Astrocyte (in vitro differentiated cells and primary cell): ENCODE measurements at places on chromosomes 4 and X.

DNA sequence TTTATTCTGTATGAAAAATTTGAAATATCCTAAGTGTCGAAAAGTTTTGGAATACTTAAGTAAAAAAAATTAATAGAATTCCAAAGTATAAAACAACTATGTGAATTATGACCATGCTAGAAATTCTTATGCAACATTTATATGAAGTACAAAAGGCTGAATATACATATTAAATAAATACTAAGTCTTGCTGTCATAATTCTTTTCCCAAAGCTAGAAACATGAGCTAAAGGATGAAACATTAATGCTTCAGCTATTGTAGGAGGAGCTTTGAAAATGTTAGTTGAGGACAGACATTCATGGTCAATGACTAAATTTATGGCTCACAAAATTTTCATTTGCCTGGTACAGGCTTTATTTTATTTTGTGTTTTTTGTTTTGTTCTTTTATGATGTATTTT is 207.3 kb downstream of the GABRB1 start:
- no peak overlapping the region for H3K27ac ChIP-seq
- H3K36me3 ChIP-seq = no peaks in the 10 kb centered on the region
- no peaks in the 10 kb centered on the region for H3K27me3 ChIP-seq
- H3K4me3 ChIP-seq = no peak overlapping the region

DNA sequence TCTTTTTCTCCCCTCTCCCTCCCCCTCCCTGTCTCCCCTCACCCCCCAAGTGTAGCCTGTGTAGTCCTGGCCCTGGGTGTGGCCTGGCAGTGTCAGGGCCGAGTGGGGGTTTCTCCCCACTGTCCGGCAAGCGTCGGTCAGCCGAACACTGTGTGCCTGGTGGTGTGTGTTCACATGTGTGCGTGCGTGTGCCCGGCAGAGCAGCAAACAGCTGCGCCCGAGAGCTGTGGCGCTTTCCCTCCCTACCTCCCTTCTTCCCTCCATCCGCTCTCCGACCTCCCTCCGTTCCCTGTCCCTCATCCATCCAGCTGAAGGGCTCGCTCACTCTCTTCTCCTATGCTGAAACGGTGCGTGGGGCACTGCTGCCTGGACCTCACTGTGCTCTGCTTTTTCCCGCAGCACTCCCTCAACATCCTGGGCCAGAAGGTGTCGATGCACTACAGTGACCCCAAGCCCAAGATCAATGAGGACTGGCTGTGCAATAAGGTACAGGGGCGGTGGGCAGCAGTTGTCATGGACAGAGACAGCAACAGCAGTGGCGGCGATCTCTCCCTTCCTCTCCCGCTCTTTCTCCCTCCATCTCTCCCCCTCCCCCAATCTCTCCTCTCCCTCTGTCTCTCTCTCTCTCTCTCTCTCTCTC is 17.4 kb upstream of the UBA1 start:
- no peak for DNase-seq
- no peaks in the 10 kb centered on the region for H3K4me1 ChIP-seq
- H3K27ac ChIP-seq = no peak overlapping the region
- peaks cover 6% of the 10 kb centered on the region for H3K36me3 ChIP-seq

- H3K36me3 ChIP-seq = no peaks in the 10 kb centered on the region
- no peak overlapping the region for H3K27ac ChIP-seq
- no peaks in the 10 kb centered on the region for H3K27me3 ChIP-seq
- H3K4me1 ChIP-seq = no peaks in the 10 kb centered on the region
- no peak overlapping the region for H3K4me3 ChIP-seq
- DNase-seq = no peak
Observed at GRCh38 chr4:141972950-141973349, 336.6 kb downstream of the IL15 start.

DNA sequence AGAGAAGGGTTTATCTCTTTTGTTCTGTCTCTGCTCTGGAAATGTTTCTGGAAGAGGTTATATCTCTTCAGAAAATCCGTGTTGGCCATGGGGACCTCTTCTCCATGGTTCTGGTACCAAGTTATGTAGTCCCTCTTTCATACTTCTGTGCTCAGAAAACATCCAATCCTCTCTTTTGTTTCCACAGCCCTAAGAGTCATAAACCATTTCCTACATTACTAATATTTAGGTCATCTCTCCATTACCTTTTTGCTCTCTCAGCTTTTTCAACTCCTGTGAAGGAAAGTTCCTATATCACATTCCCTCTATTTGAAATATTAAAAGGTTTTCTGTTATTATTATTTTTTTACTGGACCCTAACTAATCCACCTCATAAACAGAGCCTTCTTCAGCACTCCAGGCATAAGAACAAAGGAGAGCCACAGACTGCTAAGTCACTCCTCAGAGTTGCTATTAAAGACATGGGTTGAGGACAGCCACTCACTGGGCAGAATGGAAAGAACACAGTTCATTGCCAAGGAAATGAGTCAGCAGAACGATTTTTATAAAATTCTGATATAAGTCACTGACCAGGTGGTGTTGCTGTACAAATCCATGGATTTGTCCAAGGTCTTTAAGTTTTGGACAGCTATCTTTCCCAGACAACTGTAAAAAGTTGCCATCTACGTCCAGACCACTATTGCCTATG is 122.4 kb upstream of the NPY2R start:
- no peaks in the 10 kb centered on the region for H3K4me1 ChIP-seq
- H3K36me3 ChIP-seq = no peaks in the 10 kb centered on the region
- peak; percentile 36 for DNase-seq
- H3K27ac ChIP-seq = no peak overlapping the region
- H3K27me3 ChIP-seq = no peaks in the 10 kb centered on the region
- no peak overlapping the region for H3K4me3 ChIP-seq

GRCh38 chrX:42276982-42277690 is 353.8 kb upstream of the CASK start:
- no peaks in the 10 kb centered on the region for H3K27me3 ChIP-seq
- DNase-seq = no peak
- no peaks in the 10 kb centered on the region for H3K36me3 ChIP-seq
- H3K27ac ChIP-seq = no peak overlapping the region
- H3K4me1 ChIP-seq = no peaks in the 10 kb centered on the region

DNA sequence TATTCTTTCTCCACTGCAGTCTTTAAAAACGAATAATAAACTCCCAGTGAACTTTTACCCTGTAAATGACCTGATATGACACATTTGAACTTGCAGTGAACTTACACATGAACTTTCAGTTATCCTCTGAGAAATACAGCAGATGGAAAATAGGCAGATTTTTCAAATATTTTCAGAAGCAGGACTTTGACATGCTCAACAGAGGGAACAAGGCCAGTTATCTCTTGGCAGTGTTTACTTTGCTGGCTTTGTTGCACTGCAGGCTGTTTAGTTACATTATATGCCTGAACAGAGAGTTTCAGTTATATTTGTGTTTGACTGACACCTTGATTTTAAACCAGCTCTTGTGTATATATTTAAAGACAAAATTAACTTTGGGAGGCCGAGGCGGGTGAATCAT is 47.6 kb upstream of the FGG start:
- no peak overlapping the region for H3K27ac ChIP-seq
- no peak overlapping the region for H3K4me3 ChIP-seq
- H3K27me3 ChIP-seq = no peaks in the 10 kb centered on the region
- H3K36me3 ChIP-seq = no peaks in the 10 kb centered on the region
- DNase-seq = peak; percentile 23

DNA sequence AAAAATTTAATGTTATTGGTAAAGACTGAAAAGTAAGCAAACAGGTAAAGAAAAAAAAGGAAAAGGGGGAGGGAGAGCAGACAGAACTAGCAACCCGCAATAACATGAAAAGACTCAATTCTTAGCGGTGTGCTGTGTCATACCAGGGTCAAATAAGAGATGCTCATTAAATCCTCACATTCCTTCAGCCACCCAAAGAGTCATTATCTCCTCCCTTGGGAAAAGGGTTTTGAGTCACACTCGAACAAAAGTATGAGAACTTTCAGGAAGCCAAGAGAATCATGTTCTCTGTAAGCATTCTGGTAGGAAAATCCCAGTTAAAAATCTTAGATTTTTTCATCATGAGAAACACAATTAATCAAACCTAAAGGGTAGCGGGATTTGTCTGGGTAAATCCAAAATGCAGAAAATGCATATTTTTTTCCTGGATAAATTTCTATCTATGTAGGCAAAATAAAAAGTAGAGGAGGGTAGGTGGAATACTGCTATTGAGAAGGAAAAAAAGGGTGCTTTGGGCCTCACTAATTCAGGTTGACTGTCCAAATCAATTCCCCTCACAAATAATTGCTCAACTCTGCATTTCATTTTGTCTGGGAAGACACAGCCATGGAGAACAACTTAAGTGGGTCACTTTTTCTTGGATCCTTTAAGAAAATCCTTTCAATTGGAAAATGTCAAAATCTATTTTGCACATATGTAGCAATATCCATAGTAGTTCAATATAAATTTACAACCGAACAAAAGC is 23.2 kb downstream of the TNIP3 start:
- peak; percentile 95 for DNase-seq
- peak overlapping the region; percentile 84 for H3K27ac ChIP-seq
- no peak overlapping the region for H3K4me3 ChIP-seq

DNA sequence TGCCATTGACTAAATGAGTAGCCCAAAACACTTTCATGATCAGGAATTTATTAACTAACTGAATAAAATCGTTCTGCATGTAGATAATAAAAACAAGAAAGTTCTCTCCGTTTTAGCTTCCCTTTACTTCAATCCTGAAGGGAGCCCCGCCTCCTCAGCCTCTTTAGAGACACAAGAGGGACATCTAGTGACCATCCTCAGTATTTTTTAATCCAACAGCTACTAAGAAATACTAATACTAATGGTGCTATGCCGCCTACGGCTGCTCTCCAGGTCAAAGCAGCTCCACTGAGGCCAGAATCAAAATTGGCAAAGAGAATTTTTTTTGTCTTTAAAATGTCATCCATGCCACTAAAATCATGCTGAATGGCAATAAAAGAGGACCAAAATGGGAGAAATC is 3.2 kb upstream of the PCDH19 start:
- H3K4me3 ChIP-seq = no peak overlapping the region
- H3K36me3 ChIP-seq = no peaks in the 10 kb centered on the region
- peaks cover 17% of the 10 kb centered on the region for H3K27me3 ChIP-seq
- no peaks in the 10 kb centered on the region for H3K4me1 ChIP-seq

DNA sequence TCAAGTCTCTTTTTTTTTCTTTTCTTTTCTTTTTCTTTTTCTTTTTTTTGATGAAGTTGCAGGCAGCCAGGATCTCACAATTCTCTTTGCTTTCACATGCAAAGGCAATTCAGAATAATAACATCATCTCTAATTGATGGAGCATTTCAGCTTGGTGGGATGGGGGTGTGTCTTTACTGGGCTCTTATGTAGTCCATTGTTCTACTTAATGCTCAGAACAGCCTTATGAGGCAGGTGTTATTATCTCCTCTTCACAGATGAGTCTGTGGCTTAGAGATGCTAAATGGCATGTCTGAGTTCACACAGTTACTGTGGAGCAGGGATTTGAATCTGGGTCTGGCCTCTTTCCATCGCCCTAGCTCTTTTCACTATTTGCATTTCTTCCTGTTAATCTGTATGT is 70.2 kb downstream of the TRPC5 start:
- no peak overlapping the region for H3K4me3 ChIP-seq
- H3K36me3 ChIP-seq = no peaks in the 10 kb centered on the region
- H3K27me3 ChIP-seq = no peaks in the 10 kb centered on the region
- DNase-seq = no peak
- H3K4me1 ChIP-seq = no peaks in the 10 kb centered on the region
- H3K27ac ChIP-seq = no peak overlapping the region

DNA sequence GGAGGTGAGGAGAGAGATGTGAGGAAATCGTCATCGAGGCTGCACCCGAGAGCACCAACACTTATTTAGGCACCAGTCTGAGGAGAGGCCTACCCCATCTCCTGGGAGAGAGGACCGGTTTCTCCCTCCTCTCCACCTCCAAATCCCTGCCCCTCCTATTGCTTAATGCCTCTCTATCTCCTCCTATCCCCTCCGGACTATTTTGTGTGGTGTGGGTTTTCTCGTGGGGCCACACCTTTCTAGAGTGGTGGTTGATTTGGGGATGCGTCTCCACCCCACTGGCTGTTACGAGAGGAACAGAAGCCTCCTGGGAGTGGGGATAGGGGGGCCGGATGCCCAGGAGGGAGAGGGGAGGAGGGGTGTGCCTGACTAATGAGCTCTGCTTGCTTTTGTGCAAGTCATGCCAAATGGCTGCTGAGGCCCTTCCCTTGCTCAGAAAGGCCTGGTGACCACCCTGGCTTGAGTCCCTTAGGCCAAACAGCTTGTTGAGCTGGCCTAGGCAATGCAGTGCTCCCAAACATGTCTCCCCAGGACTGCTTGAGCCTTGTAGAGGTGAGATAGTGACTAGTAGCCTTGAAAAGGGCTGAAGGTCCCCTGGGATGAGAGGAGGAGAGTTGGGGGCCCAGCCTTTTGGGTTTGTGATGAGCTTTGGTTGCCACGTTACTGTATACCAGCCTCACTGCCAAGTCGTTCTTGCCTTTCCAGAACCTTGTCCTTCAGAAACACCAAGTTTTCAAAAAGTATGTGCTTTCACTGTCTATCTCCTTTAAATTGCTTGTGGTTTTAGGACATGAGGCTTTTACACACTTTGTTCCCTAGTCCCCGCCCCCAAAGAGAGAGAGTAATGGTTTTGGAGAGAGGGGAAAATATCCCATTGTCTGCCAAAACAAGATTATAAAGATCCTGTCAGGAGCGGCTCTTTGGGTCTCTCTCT is 1.2 kb downstream of the MSN start:
- peak overlapping the region; percentile 97 for H3K27ac ChIP-seq
- no peaks in the 10 kb centered on the region for H3K27me3 ChIP-seq
- peak; percentile 75 for DNase-seq
- peaks cover 17% of the 10 kb centered on the region for H3K4me1 ChIP-seq
- H3K36me3 ChIP-seq = peaks cover 7% of the 10 kb centered on the region
- peak overlapping the region; percentile 96 for H3K4me3 ChIP-seq

- no peaks in the 10 kb centered on the region for H3K27me3 ChIP-seq
- H3K36me3 ChIP-seq = no peaks in the 10 kb centered on the region
- H3K4me1 ChIP-seq = peaks cover 3% of the 10 kb centered on the region
- H3K4me3 ChIP-seq = peak overlapping the region; percentile 91
- H3K27ac ChIP-seq = no peak overlapping the region
Observed at GRCh38 chr4:141635736-141636081, 674 bp upstream of the IL15 start.

DNA sequence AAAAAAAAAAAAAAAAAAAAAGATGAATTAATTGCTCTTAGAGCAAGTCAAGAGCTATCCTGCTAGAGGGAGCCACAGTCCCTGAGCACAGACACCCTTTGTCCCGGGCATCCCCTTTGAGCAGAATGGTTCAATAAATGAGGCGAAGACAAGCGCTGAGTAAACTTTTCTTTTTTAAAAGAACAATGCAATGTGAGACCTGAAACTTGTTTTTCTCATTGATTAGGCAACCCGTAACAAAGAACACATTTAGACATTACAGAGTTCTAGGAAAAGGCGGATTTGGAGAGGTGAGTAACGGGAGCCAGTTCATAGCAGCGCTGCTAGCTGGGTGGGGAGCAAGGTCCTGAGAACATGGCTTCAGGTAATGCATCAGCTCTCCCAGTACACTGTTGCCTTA is 46.1 kb downstream of the GRK4 start:
- no peak overlapping the region for H3K27ac ChIP-seq
- peaks cover 6% of the 10 kb centered on the region for H3K4me1 ChIP-seq
- H3K27me3 ChIP-seq = no peaks in the 10 kb centered on the region
- no peaks in the 10 kb centered on the region for H3K36me3 ChIP-seq
- no peak overlapping the region for H3K4me3 ChIP-seq
